Renal cortical epithelial cell (primary cell): ENCODE measurements at places on chromosomes 4 and X.

DNA sequence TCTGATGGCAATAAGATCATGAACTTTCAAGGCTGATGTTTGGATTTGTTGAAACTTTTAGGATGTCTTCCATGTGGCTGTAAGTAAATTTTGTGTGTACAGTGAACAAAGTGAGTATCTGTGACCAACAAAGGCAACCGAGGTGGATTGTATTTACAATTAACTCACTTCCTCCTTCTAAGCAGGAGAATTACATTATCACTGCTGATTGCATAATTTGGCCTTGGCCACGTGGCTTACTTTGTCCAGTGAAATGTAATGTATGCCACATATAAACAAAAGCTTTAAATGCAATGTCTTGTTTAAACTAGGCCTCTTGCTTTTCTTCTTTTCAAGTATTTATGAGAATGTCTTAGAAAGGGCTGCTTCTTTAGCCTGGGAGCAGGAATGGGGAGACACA lies 66.3 kb upstream of the MAD2L1 start:
- no peak for DNase-seq

DNA sequence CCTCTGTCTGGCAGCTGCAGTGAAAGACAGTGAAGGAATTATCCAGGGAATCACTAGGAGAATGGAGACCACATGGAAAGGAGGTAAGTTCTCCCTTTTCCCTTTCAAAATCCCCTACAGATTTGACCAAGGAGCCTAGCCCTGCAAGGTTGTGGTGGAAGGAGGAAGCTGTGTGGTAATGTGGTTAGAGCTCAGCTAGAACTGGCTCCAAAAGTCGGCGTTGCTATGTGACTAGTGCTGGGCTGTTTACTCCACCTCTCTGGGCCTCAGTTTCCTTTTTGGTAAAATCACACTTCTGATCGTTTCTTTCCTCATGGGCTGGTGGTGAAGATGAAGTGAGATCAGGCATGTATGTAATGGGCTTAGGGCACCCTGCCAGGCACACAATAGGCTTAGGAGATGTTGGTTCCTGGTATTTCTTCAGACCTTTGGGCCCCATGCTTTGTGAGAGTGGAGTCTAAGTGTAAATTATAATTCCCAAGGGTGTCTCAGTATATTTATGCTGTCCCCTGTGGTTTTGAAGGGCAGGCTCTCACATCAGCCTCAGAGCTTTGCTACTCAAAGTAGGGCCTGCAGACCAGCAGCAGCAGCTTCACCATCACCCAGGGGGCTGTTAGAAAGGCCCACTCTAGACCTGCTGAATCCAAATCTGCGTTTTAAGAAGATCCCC lies 183.7 kb upstream of the BCOR start:
- DNase-seq, result no peak

DNA sequence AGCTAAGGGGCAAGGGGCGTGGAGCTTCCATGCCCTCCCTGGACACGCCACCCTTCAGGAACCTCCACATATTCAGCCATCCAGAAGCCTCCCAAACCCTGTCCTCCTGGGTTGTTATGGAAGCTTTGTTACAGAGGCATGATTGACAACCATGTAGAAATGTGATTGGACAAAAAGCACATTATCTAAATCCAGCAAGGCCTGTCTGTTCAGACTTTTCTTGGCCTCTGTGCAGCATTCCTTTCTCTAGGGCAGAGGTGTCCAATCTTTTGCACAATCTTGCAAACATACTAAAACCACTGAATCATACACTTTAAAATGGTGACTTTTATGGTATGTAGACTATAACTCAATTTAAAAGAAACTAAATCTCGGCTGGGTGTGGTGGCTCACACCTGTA lies 12.7 kb downstream of the STEEP1 start:
- no peak for DNase-seq

DNA sequence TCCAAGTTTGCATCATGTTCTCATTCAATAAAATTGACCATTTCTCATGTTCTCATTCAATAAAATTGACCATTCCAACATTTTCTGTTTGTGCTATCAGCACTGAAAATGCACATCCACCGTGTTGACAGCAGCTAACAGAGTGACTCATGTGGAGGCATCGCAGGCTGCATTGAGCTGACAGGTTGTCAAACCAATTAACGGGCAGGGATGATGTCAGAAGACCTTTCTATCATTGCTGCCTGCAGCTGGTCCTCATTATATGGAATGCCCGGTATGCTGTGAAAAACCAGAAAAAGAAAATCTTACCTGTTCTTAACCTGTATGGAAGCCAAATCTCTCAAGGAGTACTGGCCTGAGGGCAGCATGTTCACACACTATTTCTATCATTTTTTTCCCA lies 202.0 kb downstream of the SMIM20 start:
- no peak for DNase-seq

GRCh38 chr4:100989401-100989800 lies 357.9 kb downstream of the PPP3CA start:
- no peak for DNase-seq

- no peak for DNase-seq
These were observed 59.3 kb downstream of the MSN start for GRCh38 chrX:65726715-65727114.

DNA sequence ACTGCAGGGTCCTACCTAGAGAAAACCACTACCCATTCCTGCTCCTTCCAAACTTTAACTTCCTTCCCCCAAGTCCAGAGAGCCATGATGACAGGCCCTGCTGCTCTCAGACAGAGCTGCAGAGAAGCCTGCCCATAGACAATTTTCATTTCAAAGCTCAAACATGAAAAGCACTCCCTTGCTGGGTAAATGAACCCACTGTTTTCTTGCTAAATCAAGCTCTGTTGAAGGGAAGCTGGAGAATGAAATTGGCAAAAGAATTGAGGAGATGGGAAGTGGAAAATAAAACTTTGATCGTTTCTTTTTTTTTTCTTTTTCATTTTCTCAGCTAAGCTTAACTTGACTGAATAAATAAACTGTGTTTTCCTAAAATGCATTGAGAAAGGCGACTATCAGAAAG lies 331.1 kb upstream of the CPEB2 start:
- DNase-seq, result no peak

GRCh38 chr4:182189103-182189878 lies 53.9 kb upstream of the TENM3 start:
- DNase-seq, result peak; percentile 89

DNA sequence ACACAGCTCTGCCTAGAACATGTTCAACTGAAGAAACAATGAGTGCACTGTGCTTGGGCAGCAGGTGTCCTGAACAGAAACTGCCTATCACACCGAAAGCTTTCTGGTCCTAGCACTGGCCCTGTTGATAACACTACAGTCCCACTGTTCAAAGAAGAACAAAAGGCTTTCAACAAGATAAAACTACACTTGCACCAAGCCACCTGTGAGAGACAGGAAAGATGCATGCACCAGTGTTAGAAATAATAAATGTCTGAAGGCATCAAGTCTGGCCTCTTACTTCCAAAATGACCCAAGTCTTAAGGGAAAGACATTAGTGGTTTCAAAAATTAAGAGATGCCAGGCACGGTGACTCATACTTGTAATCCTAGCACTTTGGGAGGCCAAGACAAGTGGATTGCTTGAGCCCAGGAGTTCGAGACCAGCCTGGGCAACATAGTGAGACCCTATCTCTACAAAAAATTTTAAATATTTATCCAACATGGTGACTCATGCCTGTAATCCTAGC lies 68.7 kb downstream of the APBB2 start:
- DNase-seq, result peak; percentile 75

- DNase-seq, result no peak
These were observed 30.9 kb downstream of the RTL9 start for GRCh38 chrX:110389570-110389969.
